Cardiac muscle cell (in vitro differentiated cells and primary cell): ENCODE measurements at places on chromosomes 5 and 9. TPM values are rescaled to one million over a fixed set of nuclear protein-coding genes. Genes with fewer than 3 reads are reported as not detected.

GRCh38 chr9:107368696-107369095, 85.6 kb downstream of the RAD23B start:
- no peak for DNase-seq

- DNase-seq = peak; percentile 74
Observed at GRCh38 chr5:41793141-41793770, 77.0 kb downstream of the OXCT1 start.

The PALM2AKAP2 gene
- 55.1 and 71.7 TPM in 2 replicates for polyA plus RNA-seq

The SEC61B gene
- polyA plus RNA-seq = 176 and 213 TPM in 2 replicates

The ELL2 gene
- 18.7 and 36.7 TPM in 2 replicates for polyA plus RNA-seq
